ENCODE measurements at places on chromosomes 11 and 22.

GRCh38 chr11:69260622-69261021 lies 33.3 kb upstream of the MYEOV start:
- no peak for DNase-seq

DNA sequence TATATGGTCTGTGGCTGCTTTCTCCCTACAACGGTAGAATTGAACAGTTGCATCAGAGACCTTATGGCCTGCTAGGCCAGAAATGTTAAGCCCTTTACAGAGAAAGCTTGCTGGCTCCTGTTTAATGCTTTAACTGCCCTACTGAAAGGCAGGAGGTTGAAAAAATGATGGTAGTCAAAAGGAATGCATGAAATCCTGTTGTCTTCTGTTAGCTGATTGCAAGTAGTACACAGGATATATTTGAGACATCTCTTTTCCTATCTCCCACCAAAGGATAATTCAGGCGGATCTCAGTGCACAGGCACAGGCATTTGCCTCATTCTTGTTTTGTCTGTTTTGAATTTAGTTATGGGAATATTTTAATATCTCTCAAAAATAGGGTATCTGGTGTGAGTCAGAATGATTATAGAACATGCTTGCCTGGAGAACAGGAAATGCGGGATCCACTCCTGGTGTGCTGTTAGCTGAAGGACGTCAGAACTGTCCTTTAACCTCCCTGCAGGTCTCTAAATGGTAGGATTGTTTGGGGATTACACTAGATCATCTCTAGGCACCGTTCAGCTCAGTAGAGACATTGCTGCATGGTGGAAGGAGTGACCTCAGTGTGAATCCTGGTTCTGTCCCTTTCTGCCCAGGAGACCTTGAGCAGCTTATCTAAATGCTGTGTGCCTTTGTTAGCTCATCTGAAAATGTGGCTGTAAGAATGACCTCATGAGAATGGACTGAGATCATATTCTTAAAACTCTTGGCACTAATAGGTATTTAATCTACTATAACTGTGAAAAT lies 49.5 kb downstream of the PACS1 start:
- no peak for DNase-seq

DNA sequence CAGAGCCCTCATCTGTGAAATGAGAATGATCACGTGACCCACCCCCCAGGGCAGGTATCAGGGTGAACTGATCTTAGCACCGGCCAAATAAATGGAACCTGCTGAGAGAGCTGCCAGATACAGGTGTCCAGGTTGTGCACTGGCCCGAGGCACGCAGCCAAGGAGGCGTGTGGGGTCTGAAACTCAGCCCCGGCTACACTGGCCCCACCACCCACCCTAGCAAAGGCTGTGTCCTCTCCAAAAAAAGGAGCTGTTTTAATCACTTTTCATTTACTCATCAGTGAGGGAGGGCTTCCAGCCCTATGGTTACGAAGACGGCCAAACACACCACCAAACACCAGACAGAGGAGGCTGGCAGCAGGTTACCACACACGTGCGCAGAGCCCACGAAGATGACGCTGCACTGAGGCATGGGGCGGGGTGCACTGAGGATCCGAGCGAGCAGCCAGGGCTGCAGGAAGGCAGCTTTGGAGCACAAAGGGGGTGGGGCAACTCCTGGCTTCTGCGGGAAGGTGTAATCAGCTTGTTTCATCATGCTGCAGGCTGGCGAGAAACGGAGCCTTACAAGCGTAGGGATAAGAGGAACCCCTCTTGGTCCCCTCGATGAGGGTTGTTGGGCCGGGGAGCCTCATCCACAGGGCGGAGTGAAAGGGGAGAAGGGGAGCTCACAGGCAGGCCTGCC lies 19.5 kb upstream of the SLC22A12 start:
- no peak for DNase-seq

- DNase-seq, result no peak
Measured at GRCh38 chr11:110356762-110357671, 60.6 kb upstream of the RDX start.

- no peak for DNase-seq
Measured at GRCh38 chr11:113926273-113927197, 21.9 kb downstream of the HTR3B start.

GRCh38 chr11:122181893-122182292 lies 65.9 kb upstream of the BLID start:
- DNase-seq, result no peak

DNA sequence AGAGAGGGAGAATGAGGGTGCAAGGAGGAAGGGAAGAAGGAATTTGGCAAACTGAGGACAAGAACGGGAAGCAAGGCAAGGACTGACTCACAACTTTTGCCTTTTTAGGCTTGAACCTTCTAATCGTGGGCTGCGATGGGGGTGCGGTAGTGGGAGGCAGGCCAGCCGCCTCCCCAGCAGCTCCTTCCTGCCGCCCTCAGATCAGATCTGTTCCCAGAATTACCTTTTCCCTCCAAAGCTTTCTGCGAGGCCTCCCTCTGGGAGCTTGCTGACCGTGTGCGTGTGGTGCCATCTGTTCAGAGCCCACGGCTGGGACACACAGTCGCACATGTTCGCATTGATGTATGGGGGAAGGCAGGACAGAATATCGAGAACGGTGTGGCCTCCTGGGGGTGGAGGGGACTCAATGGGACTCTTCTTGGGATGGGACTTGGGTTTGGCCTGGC lies 86.9 kb upstream of the PARVA start:
- DNase-seq, result no peak

DNA sequence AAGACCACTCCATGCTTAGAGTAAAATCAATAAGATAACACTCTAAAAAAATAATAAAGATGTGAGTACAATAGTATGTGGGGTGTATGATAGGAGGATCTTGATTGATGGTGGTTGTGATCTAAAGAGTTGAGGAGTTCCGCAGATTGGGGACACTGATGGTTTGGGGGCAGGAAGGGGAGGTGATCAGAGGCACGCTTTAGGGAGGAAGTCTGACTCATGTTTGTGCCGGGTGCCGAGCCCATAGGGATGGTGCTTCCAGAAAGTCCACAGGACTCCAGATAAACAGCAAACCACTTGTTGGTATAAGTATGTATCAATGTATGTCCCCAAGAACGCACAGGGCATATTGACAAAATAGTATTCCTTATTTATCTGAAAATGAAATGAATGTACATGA lies 27.5 kb downstream of the LINC01488 start:
- no peak for DNase-seq

GRCh38 chr11:113281052-113281725 lies 33.2 kb upstream of the TTC12 start:
- no peak for DNase-seq

DNA sequence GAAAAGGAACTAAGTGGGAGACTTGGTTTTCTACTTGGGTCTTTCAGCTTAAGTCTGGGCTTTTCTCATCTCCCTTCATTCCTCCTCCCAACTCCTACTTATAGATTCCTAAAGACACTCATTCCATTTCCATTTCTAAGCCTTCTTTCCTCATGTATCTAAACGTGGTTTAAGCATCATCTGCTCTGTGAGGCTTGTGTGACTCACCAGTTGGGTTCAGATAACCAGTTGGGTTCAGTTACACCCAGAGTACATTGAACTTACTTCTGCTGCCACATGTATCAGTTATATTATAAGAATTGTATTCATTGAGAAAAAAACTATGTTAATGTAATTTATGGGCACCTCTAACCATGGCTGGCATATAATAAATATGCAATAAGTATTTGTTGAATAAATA lies 831.2 kb upstream of the CCDC90B start:
- DNase-seq, result no peak

GRCh38 chr11:121449626-121450025 lies 2.5 kb upstream of the SORL1 start:
- no peak for DNase-seq
